AG08395 (cell line): ENCODE measurements at places on chromosomes 11 and 22.

GRCh38 chr11:57120192-57120965 lies 61.4 kb upstream of the LRRC55 start:
- no peak for DNase-seq

DNA sequence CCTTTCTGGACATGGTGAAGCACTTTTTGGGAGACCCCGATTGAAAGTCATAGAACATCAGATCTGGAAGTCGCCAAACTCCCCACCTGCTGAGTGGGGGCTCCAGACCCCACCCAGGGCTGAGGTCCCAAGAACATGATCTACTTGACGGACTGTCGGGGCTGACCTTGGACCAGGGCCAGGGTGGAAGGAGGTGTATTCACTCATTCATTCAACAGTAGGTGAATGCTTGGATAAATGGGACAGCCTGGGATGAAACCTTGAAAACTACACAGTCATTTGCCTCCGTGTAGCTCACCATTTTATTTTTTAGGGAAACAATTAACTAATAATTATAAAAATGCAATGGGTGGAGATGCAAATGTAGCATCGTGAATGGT lies 629.0 kb downstream of the BRD1 start:
- DNase-seq, result no peak

GRCh38 chr11:78893996-78894395 lies 319.3 kb upstream of the NARS2 start:
- DNase-seq, result no peak

DNA sequence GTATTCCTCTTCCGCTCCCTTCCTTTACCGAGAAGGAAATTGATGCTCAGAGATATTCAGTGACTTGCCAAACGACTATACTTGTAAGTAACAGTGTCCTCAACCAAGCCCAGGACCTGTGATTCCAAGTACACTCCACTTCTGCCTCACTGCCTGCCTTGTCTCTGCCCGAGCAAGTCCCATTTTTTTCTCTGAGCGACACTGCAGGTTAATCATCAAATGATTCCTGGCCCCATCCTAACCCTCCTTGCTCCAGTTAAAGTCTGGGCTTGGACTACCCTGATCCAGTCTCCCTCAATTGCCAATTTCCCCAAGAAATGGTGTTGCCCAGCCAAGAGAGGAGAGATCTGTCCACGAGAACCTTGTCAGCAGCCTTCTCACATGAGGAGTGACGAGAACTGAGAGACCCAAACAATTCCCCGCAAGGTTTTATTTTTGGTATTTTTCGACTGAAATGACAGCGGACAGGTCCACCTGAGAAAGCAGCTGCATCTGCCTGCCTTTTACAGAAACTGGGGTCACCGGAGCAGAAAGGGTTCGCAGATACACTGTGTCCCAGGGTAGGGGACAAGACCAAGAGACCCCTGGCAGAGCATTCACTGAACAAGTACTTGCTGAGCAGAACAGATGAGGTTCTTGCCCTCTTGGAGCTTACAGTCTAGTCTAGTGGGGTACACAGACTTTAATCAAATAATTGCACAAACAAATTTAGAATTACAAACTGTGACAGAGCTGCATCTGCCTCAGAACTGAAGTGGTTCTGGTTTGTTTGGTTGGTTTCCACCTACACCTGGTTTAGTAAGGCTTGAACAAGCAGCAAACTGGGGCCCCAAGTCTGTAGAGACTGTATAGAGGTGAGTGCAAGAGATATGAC lies 11.4 kb downstream of the POU2AF1 start:
- DNase-seq, result no peak
